CD4-positive, alpha-beta T cell treated with Interleukin-17A for 4 hours (primary cell): ENCODE measurements at places on chromosomes 4 and X.

GRCh38 chrX:30883138-30883537, 5.9 kb downstream of the TAB3 start:
- no peak for DNase-seq

DNA sequence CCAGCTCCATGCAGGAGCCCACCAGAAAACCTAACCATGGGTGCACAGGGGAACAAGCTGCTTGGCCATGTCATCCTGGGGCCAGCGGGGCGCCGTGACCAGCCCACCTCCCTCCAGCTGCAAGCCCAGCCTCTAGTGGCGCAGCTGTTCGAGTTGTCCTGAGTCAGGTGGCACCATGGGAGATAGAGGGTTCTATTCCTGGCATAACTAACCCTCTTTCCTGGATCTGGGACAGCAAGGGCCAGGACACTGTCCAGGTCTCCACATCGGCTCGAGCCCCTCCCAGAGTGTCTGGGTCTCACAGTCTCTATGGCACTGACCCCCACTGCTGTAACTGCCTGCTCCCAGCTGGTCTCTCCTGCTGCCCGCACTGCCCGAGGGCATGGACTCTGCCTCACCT, 16.7 kb downstream of the ABLIM2 start:
- DNase-seq = no peak

- no peak for DNase-seq
Observed at GRCh38 chr4:72842323-72842722, 227.2 kb downstream of the COX18 start.

- DNase-seq = peak; percentile 75
Observed at GRCh38 chr4:153488006-153488891, 22.1 kb downstream of the TMEM131L start.

- DNase-seq = peak; percentile 58
Observed at GRCh38 chrX:150546711-150547153, 21.7 kb upstream of the MTM1 start.

DNA sequence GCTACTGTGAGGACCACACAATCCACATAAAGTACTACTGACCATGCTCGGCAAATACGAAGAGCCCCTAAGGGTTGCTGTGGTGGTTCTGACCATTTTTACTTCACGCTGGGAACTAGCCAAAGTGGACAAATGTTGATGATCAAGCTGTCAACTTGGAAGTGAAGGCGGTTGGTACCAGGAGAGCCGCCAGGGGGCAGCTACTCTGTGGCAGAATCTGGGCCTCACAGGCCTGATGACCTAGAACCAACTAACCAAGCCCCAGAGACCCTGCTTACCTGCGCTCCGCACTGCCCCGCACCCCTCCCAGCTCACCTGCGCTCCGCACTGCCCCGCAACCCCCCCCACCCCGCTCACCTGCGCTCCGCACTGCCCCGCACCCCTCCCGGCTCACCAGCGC, 5.6 kb downstream of the GAK start:
- DNase-seq = no peak

DNA sequence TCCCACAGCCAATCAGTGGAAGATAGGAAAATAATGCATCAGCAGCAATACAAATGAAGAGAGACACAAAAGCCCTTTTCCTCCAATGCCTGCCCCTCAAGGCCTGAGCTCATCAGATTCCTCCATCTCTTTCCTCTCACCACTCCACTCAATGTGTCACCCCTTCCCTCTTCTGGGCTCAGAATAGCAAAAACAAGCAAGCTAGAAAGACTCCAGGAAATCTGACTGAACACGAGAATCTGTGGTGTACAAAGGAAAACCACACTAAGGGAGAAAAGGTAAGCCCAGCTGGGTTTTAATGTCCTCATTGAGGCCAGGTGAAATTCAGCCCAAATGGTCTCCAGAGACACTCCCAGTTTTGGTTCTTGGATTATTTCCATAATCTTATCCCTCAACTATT, 46.3 kb downstream of the ARHGEF9 start:
- no peak for DNase-seq

- DNase-seq = no peak
Observed at GRCh38 chrX:129733335-129733734, 5.4 kb upstream of the XPNPEP2 start.

- no peak for DNase-seq
Observed at GRCh38 chrX:67545893-67546495, 2.2 kb downstream of the AR start.

DNA sequence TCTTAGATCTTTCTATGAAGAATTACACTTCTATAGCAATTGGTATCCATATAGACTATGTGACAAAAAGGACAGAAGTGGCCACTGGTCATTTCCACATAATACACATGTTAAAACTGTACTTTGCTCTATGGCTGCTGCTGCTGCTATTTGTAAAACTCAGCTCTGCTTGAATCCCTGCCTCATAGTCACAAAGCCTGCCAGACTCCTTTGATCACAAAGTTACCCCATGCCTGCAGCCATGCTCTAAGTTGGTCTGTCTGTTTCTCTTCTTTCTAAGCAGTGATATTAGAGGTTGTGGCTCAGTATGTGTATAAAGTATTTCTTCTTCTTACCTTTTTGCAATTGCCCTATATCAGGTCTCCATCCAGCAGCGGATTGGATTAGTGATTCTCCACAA, 210.9 kb downstream of the GRID2 start:
- no peak for DNase-seq

DNA sequence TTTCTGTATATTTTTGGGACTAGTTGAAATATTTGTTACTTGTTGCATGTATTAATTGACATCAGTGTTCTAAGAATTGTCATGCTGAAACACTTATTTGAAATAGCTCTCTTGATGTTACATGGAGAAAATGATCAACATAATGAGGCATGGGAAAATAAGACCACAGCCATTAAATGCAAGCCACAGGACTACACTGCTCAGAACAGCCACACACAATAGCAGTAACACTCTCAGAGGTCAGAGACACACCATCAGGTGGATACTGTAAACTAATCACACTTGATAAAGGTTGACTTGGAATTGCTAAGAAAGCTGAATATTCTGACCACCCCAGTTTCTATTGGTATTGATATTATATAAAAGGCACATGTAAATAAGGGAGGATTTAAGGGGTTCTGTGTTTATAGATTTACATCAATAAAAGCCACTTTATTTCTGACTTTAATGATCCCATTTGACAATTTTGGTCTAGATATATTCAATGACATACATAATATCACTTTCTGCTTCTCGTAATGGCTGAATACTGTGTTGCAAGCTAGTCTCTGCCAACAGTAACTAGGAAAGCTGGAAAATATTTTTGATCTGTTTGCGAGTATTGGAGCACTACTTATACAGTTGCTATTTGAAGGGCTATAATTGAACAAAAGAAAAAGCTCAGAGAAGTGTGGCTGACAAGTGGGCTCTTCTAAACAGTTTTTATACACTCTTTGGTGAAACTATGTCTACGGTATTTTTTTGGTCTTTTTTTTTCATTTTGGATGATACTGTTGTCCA, 876.5 kb upstream of the INTU start:
- no peak for DNase-seq

DNA sequence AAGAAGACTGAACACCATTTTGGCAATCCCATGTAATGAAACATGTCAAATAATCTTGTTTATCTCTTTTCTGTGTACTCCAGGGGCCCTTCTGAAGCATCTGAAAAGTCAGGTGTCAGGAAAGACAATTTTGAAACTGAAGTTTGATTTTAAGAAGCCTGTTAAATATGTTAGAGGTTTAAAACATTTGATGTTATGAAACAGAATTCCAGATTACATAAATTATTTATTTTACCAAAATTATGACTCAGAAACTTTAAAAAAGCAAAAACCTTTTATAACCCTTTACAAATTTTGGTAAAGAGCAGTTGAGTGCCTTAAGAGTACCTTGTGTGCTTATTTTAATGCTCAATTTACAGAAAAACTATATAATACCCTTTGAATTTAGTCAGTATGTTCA, 130.8 kb downstream of the PAPSS1 start:
- no peak for DNase-seq

- no peak for DNase-seq
Observed at GRCh38 chr4:23235628-23236390, 543.1 kb downstream of the GBA3 start.

DNA sequence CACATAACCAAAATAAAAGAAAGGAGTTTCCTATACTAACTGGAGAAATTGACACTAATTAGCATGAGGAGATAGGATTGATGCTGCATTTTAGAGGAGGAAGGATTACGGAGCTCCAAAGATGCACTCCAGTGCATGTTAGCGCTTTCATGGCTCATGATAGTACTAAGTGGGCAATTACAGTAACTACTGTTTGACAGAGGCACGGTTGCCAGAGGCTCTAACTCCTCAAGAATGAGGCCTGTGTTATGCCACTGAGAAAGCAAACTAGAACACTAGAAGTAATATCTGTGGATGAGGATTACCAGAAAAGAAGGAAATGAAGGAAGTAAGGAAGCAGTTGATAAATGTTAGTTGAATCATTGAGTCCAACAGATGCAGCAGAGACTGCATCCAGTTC, 19.6 kb upstream of the PDGFC start:
- DNase-seq = no peak

- DNase-seq = no peak
Observed at GRCh38 chr4:101835121-101835904, 44.8 kb downstream of the BANK1 start.

GRCh38 chrX:46040001-46040400, 505.2 kb downstream of the ZNF674 start:
- no peak for DNase-seq

DNA sequence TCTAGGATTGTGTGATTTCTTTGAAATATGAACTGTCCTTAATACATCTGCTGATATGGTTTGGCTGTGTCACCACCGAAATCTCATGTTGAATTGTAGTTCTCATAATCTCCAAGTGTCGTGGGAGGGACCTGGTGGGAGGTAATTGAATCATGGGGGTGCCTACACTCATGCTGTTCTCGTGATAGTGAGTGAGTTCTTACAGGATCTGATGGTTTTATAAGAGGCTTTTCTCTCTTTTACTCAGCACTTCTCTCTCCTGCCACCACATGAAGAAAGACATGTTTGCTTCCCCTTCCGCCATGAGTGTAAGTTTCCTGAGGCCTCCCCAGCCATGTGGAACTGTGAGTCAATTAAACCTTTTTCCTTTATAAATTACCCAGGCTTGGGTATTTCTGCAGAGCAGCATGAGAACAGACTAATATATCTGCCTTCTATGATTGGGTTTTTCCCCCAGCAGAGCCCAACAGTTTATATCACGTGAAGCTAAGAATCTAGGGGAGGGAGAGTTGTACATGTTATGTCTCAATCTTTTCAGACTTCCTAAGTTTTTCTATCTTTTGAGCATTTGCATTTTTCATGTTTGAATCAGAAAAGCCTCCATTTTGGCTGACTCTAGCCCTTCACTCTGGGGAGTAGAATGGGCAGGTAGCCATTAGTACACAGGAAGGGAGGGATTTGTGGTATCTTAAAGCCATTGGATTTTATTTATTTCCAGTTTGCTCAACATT, 58.9 kb downstream of the PLAC1 start:
- no peak for DNase-seq

GRCh38 chrX:29435396-29435795, 780.0 kb upstream of the MAGEB2 start:
- no peak for DNase-seq

- peak; percentile 47 for DNase-seq
Observed at GRCh38 chr4:878796-879728, 53.1 kb downstream of the GAK start.

GRCh38 chrX:123298026-123298425, 113.9 kb downstream of the GRIA3 start:
- no peak for DNase-seq

GRCh38 chr4:168743601-168744000, 246.7 kb downstream of the PALLD start:
- DNase-seq = no peak

DNA sequence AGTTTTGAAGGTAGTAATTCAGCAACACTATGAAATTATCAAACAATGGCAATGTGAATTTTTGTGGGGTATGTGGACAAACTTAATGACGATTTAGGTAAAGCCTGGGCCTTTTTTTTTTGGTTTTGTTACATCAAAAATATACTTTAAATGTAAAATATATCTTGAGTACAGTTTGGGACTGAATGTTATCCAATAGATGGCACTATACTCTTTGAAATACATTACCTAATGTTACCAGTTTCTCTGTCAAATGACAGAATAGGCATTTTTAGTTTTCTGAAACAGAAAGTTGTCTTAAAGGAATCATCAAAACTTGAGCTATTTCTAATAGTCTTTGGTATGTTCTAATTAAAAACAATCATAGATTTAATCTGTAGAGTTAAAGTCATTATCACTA, 1651.9 kb downstream of the C4orf33 start:
- no peak for DNase-seq

DNA sequence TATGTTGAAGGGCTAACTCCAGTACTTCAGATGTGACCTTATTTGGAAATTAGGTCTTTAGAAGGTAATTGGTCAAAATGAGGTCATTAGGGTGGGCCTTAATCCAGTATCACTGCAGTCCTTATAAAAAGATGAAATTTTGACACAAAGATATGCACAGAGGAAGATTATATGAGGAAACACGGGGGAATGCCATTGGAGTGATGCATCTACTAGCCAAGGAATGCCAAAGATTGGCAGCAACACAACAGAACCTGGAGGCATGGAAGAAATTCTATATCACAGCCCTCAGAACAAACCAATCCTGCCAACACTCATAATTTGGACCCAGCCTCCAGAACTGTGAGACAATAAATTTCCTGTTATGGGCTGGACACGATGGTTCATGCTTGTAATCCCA, 17.6 kb downstream of the TRIM61 start:
- DNase-seq = no peak

DNA sequence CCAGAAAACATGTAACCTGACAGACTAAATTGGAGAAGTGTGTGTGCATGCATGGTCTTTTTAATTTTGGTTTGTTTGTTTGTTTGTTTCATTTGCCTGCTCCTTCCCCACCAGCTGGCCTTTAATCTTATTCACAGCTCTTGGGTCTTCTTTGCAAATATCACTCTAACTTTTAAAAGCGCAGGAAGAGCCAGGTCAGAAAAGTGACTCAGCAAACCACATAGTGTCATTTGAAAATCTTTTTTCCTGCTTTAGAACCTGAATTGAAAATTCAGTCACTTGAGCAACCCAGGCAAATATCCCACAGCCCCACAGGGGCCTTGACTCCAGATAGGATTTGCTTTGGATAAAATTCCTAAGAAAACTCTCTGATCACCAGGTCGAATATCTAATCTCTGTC, 4.6 kb downstream of the TMEM255A start:
- no peak for DNase-seq

DNA sequence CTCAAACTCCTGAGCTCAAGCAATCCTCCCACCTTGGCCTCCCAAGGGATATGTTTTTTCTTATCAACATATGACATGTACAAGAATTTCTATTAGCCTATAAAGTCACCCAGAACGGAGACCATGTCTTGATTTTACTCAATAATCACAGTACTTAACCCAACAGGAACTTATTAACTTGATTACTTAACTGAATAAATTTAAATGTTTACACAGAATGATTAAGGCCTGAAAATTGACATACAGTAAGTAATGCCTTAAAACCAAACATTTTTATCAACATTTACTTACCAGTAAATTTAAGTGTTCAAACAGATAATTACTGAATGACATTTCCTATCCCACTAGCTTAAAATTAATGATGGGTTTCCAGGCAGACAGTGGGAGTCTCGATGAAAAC, 25.4 kb downstream of the EIF4E start:
- no peak for DNase-seq

GRCh38 chr4:87077914-87078585, 142.4 kb downstream of the KLHL8 start:
- DNase-seq = no peak

GRCh38 chr4:76984127-76984526, 34.6 kb downstream of the SEPTIN11 start:
- DNase-seq = no peak

GRCh38 chrX:30521440-30522182, 56.0 kb downstream of the TASL start:
- no peak for DNase-seq
